ENCODE measurements at places on chromosomes 2 and 18.

GRCh38 chr18:58186258-58186948 lies 142.4 kb downstream of the NEDD4L start:
- DNase-seq: peak; percentile 88

- DNase-seq: no peak
Measured at GRCh38 chr2:113203217-113203530, 29.4 kb downstream of the PSD4 start.

- DNase-seq: no peak
Measured at GRCh38 chr2:33302348-33302747, 174.1 kb upstream of the RASGRP3 start.

DNA sequence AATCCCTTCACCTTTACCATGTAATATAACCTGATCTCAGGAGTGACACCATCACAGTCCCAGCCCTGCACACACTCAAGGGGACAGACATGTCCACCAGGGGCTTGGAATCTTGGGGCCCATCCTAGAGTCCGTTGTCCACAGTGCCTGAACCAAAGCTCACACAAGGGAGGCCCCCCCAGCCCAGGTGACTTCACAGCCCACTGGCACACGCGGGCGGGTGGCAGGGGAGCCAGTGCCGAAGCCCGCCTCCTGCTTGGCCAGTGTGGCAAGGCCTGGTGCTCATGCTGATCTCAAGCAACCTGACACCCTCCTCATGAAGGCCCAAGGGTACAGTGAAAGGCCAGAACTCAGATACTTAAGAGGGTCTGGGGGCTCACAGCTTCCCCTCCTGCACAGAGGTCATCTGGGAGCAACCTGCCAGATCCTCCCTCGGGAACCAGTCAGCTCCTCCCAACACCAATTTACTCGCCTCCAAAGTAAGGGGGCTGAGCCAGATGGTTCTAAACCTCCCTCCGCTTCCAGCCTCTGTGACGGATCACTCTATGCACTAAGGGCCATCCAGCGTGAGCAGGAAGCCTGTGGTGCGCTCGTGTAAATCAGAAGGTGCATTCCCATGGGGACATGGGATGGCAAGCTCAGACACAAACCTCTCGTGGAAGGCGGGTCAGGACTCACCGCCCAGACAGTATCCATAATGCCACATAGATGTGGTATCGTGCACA lies 3.2 kb upstream of the RAB17 start:
- no peak for DNase-seq

DNA sequence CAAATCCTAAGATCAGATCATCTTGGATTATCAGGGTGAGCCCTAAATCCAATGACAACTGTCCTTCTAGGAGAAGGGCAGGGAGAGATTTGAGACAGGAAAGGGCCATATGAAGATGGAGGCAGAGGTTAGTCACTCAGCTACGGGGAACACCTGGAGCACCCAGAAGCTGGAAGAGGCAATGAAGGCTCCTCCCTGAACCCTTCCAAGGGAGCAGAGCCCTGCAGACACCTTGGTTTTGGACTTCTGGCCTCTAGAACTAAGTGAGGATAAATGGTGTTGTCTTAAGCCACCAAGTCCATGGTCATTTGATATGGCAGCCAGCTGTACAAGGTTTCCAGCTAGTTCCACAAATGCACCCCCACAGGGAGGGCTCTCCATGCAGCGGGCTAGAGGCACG lies 6.9 kb upstream of the PTPN2 start:
- no peak for DNase-seq

DNA sequence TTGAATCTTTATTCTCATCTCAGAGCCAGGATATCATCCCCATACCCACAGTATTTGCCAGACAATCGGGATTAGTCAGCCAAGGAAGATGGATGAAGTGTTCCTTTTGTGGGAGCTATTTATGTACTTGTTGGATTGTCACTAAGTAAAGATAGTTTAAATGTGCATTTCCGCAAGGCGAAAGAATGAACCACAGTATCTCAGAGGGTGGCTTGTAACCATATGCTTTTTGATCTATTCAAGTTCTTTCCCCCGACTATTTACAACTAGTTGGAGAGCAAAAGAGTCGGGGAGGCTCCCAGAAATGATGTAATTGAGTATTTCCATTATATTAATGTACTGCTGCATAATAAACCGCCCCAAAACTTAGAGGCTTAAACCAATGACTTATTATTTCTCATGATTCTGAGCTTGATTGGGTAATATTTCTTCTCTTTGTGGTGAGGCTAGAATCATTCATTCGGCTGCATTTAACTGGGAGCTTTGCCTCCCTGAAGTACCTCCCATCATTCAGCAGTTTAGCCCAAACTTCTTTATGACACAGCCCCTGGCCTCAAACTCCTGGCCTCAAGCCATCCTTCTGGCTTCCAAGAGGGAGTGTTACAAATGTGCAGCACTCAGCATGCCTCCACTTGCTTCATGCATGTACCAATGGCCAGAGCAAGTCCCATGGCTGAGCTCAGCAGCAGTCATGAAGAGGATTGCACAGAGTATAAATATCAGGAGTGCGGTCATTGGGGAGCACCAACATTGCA lies 423.7 kb downstream of the METTL4 start:
- no peak for DNase-seq

DNA sequence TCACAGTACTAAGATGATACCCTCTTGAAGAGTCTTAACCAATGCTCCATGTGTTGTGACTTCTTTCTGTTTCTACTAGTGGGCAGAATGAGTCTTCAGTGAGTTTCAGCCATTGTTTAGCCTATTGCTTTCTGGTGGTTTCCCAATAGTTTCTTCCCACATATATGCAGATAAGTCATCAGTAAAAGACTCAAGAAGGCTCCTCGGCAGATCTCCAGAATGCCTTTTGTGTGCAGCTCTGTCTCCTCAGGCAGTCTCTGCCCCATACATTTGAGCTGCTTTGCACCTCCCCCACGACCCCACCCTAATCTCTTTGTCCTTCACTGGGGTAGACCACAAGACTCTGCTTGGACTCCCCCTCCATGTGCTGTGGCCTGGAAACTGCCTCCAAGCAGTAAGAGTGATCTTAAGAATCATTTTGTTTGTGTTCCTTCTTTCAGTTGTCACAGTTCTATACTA lies 71.6 kb upstream of the CHRNA1 start:
- no peak for DNase-seq

GRCh38 chr2:154623819-154624218 lies 74.7 kb upstream of the KCNJ3 start:
- peak; percentile 87 for DNase-seq

- no peak for DNase-seq
Measured at GRCh38 chr2:3403587-3404334, 24.3 kb downstream of the TRAPPC12 start.

GRCh38 chr2:104658904-104659591 lies 194.9 kb upstream of the POU3F3 start:
- DNase-seq: no peak

GRCh38 chr2:198890490-198890889 lies 567.2 kb downstream of the SATB2 start:
- DNase-seq: no peak

DNA sequence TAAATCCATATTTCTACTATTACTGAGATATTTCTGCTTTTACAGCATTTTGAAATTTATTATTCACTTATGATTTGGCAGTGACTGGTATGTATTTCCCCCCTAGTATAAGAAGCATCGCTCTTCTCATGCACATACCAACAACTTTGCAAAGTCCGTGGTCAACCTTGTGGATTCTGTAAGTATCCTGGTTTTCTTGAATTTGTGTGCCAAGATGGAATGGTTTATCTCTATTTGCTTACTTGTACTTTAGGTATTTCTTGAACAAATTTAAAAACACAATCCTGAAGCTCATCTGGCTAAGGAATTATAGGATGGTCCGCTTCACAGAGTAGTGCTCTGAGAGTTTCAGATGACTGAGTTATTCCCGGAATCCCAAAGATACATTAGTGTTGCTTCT lies 85.0 kb upstream of the FAM237A start:
- DNase-seq: no peak

GRCh38 chr2:215431778-215432758 lies 3.8 kb downstream of the FN1 start:
- no peak for DNase-seq

DNA sequence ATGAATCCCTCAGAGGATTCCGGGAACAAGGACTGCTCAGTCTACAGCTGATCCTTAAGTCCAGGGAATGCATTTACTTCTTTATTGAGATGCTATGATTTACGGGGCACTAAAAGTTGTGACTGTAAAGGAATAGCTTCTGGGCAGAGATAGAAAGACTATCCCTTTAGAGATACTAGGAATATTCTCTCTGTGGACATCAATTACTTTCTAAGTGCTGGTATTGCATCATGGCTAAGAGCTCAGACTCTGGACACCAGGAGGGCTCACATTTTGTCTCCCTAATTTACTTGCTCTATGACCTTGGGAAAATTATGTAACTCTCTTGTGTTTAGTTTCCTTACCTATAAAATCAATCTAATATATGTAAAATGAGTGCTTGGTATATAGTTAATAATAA lies 131.4 kb downstream of the AKAIN1 start:
- no peak for DNase-seq

DNA sequence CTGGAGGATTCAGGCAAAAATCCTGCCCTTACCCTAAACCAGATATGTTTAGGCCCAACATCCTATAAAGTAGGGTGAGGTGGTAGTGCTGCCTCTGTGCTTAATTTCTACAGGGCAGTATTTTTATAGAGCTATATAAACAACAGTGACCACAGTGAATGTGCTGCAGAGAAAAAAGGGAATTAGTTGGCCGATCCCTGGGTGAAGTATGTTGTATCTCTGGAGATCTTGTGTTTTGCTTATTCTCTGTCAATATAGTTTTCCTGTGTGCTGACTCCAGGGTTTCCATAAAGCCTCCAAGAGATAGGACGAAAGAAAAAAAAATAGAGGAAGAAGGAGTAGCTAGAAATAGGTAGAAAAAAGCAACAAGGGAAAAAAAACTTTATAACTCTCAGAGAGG lies 88.9 kb upstream of the THOC1 start:
- no peak for DNase-seq
